ENCODE measurements at places on chromosomes 6 and 20.

DNA sequence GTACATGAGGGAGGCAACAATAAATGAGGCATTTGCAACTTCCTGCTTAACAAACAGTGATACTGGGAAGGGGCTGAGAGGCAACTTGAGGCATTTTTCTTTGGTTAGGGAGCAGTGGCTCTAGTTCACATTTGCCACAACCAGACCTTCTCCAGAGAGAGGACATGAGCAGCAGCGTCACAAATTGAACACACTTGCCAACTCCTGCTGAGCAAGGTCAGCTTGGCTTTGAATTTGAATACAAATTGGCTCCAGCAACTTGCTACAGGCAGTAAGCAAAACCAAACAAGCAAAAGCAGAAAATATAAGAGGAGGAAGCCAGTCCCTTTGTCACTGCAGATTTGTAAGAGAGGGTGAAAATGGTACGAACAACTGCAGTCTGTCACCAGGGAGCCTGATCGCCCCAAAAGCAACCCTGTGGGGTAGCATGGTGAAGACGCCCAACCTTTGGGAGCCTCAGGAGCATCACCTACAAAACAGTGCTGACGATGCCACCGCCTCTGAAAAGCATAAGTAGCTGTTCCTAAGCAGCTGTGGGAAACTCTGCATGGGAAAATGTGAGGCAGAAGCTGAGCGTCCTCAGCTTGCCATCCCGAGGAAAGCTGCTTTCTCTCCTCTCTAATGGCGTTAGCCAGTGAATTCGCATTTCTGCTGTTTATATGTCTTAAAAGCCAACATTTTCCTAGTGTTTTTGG lies 378.7 kb downstream of the RNGTT start:
- DNase-seq: no peak

GRCh38 chr20:2093883-2094282 lies 7.7 kb upstream of the STK35 start:
- DNase-seq: no peak

DNA sequence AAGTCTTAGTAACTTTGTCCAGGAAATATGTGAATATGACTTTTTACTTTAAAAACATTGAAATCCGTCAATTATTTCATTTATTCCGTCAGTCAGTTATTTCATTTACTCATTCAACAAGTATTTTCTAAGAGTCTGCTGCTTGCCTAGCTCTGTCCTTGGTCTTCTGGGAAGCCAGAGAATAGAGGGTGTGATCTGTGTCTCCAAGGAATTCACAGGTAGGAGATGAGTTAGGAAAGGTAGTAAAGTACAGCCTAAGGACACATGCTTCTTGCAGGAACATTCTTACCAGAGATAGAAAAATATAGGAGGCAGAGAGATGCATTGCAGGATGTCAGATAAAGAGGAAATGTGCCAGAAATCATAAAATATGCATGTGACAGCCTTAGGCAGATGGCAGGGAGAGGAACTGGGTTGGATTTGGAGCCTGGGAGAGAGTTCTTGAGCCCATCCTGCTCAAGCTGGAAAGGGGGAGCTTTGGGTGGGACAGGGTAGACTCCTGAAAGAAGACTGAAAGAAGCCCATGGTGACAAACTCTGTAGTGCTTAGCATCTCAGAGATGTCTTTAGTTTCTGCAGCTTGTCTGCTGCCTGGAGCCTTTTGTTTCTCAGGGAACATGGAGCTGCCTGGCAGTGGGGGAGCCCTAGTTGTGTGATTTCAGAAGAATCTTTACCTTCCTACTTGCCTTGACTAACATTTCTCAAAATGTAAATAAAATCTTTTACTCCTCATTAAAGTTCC lies 3.5 kb downstream of the SH3BGRL2 start:
- no peak for DNase-seq

DNA sequence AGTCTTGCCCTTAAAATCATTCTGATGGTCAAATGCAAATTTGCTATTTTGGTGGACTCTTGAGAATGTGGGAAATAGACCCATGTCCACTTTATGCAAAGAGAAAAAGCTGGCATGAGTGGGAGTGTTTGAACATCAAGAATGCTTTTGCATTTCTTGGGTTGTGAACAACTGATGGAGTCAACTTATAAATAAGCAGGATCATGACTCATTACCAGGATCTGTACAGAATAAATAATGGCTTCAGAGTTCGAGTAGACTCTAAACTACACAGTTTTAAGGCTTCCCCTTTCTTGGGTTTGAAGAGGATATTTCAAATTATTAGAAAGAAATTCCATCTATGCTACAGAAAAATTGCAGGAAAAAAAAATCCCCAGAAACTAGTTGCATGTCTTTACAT lies 195.5 kb downstream of the EYA4 start:
- no peak for DNase-seq

- DNase-seq: peak; percentile 34
Measured at GRCh38 chr20:42531508-42531961, 658.2 kb downstream of the PTPRT start.

DNA sequence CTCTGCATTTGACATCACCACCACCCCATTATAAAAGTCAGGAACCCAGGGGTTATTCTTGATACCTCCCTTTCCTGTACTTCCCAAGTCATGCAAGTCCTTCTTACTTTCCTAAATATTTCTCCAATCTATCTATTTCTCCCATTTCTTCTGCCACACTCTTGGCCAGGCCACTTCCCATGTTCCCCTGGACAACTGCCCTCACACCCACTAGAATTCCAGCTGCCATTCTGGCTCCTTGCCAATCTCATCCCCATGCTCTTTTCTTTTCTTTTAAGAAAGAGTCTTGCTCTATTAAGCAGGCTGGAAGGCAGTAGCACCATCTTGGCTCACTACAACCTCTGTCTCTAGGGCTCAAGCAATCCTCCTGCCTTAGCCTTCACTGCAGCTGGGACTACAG lies 15.2 kb downstream of the DEFB132 start:
- DNase-seq: no peak

- DNase-seq: no peak
Measured at GRCh38 chr6:149501768-149502167, 17.0 kb upstream of the ZC3H12D start.

DNA sequence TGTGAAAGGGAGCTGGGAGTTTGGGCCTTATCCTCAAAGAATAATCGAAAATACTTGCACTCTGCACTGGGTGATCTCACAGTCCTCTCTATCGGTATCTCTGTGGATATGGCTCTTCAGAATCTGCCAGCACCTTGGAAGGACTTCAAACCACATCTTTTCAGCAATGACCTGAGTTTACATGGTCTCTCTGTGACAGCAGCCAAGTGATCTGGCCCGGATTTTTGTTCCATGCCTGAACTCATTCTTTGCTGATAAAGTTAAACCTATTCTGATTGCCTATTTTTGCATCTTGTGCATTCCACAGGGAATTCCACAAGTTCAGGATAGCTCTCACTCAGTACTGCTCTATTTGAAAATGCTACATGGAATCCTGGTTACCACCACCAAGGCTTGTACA lies 98.9 kb downstream of the HDGFL1 start:
- DNase-seq: no peak

GRCh38 chr20:49540232-49540620 lies 27.7 kb downstream of the PTGIS start:
- no peak for DNase-seq

DNA sequence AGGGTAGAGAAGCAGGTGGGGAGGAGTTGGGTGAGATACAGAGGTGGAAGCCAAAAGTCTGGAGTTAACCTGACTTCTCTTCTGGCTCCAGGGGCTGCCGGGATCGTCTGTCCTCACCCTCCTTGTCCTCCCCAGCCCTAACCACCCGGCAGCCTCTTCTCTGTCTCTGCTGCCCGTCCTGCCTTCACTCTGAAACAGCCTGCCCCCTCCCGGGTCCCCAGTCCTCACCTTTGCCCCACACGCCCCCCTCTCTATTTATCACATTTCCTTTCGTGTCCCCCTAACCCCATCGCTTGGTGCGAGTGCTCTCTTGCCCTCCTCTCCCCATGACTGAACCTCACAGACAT lies 5.7 kb downstream of the RING1 start:
- no peak for DNase-seq

- no peak for DNase-seq
Measured at GRCh38 chr6:136720045-136720770, 72.1 kb downstream of the MAP3K5 start.

- DNase-seq: no peak
Measured at GRCh38 chr6:16240589-16241320, 2.4 kb downstream of the GMPR start.

DNA sequence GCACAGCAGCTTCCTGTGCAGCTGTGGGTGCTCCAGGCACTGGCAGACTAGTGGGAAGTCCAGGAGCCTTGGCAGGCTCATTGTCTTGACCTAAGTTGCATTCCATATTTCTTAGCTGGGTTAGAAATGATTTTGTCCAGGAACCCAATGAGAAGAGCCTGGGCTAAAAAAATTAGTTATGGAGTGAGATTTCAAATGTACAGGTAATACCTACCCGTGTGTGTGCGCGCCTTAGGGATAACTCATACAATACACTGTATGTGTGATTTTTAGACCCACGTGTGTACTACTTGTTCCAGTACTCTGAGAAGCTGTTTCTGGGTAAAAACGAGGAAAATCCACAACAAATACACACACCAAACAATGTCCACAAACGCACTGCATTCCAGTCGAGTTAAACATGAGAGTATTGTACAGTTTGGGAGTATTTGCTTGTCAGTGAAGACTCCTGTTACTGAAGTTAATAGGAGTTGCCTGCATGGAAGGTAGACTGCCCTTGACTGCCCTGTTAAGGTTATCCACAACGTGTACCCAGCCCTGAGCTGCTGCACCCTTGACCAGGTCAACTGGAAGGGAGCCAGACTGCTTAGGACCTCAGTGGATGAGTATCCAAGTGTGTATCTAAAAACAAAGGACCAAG lies 1.4 kb downstream of the PAQR8 start:
- DNase-seq: no peak

DNA sequence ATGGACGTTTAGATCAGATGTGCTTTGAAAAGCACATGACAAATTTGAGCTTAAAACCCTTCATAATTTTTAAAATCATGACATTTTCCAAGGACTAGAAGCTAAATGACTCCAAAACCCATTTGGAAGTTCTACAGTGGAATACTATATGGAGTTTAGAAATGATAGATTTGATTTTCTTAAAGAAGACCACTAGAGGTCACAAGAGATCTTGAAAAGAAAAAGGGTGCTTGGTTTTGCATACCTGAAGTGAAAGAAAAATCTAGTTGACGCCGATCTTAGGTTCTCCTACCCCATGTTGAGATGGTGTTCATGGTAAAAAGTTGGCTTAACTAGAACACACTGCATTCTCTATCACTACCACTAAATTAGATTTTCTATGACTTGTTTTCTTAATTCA lies 31.5 kb downstream of the CFAP61 start:
- no peak for DNase-seq

DNA sequence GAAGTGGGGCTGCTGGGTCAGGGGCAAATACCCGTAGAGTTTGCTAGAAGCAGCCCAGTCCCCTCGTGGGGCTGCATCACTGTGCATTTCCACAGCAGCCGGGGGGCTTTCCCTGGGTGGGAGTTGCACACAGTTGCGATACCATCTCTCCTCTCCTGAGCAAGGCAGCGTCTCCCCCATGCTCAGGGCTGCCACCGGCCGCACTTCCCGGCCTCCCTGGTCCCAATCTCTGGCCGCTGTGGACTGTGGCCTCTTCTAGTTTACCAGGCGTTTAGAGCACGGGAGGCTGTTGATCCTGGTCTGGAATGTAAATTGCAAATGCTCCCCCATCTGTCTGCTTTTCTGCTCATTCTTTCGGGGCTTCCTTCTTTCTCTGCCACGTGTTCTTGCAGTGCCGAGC lies 31.1 kb downstream of the OSBPL2 start:
- DNase-seq: no peak

DNA sequence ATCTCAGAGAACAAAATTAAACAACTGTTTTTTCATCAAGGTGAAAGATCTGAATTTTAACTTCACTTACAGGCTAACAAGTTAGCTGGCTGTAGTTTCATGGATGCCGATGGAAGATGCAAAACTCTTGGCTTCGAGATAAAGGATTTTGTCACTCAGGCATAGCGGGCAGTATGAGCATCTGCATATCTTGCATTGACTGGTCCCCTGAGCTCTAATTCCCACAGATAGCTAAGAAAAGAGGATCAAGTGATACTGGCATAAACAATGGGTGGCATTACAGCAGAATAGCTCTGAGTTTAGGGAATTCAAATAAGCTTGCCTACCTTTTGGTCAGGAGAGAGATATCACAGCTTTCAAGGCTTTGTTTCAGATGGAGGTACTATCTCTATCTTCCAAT lies 1.8 kb upstream of the CLVS2 start:
- DNase-seq: no peak

GRCh38 chr6:56851074-56851473 lies 103.8 kb upstream of the BEND6 start:
- DNase-seq: no peak

- no peak for DNase-seq
Measured at GRCh38 chr20:9112541-9113515, 43.9 kb downstream of the PLCB4 start.

GRCh38 chr6:156776840-156777576 lies at the start of gene ARID1B:
TSS of gene ARID1B (plus strand) at chr6:156777378. CDS start at chr6:156777681, 303 bp downstream.
- peak; percentile 82 for DNase-seq

DNA sequence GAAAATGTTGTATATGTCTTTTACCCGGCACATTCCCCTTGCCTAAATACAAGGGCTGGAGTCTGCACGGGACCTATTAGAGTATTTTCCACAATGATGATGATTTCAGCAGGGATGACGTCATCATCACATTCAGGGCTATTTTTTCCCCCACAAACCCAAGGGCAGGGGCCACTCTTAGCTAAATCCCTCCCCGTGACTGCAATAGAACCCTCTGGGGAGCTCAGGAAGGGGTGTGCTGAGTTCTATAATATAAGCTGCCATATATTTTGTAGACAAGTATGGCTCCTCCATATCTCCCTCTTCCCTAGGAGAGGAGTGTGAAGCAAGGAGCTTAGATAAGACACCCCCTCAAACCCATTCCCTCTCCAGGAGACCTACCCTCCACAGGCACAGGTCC lies 11.3 kb upstream of the MAPRE1 start:
- no peak for DNase-seq

DNA sequence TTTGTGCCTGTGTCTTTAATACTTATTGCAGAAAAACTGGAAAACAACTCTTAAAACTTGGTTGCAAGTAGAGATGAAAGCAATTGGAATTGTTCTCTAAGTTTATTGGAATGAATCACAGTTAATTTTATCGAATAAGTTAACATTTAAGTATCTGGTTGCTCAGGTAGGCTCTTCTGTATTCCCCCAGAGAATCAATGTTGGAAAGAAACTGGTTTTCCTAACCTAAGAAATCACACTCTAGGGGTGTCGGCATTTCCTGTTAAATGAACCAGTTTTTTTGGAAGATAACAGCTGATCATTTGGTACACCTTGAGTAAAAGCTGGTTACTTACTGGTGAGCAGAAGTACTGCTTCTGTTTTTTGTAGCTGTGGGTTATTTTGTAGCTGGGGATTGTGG lies 5.2 kb downstream of the TFAP2C start:
- DNase-seq: no peak

DNA sequence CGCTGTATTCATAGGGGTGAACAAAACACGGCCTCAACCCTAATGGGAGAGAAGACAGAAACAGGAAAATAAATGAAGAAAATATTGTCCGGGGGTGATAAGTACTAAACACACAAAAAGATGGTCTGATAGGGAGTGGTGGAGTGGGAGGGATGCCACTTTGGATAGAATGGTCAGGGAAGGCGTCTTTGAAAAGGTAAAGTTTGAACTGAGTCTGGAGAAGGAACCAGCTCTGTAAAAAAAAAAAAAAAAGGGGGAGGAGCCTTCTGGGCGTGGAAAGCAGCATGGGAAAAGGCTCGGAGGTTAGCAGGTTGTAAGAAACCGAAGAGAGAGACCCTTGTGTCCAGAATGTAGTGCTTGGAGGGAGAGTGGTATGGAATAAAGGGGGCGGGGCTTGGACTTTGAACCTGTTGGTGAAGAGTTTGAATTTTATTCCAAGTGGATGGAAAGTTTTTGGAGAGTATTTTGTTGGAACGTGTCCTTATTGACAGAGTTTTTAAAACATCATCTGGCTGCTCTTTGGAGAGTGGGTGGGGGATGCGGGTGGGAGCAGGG lies 1.8 kb downstream of the CHMP4B start:
- no peak for DNase-seq
